ENCODE measurements at places on chromosomes 6 and 20.

DNA sequence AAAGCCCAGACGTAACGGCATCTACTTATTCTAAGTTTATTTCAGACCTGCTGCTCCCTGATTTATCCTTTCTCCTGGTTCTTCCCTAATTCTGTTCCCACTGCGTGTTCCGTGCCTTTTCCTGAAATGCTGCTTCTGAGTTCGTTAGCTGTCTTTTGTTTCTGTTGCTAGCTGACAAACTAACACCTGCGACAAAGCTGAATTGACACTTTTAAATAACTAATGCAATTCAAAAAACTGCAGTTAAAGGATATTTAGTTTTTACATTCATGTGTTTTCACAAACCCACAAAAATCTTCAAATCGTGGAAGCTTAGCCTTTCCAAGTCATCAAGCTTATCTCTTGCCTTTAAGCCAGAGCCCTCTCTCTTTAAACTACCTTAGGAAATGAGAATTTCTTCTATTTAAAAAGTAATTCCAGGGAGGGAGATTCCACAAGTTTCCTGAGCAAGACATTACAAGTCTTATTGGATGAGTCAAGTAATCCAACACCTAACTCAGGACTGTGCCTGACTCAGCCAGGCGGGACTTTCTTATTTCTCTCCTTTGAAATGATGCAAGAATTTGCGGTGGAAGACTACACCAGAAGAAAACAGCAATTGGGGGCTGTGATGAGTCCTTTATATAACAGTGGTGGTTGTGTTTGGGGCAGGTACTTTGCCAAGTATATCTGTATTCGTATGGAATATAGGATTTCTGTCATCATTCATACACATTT lies 6.3 kb downstream of the ADTRP start:
- no peak for DNase-seq

DNA sequence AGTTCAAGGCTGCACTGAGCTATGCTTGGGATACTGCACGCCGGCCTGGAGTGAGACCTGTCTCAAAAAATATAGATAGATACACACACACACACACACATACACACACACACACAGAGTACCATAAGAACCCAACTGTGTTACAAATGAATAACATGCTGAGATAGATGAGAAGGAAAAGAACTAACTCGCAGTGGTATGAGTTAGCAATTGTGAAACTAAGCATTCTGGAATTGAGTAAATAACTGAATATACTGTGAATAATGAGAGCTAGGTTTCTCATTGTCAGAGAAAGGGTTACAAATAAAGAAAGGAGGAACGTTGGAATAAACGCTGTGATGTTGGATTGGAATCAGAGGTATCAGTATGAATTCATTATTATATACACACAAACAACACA lies 14.6 kb upstream of the FAXC start:
- DNase-seq: no peak

GRCh38 chr6:169085466-169085865 lies 168.2 kb downstream of the THBS2 start:
- no peak for DNase-seq

- peak; percentile 86 for DNase-seq
These were observed at the start of gene RSPH3 for GRCh38 chr6:158999666-159000403. TSS of gene RSPH3 (minus strand) at chr6:159000202. CDS start at chr6:158999550, 652 bp downstream.

DNA sequence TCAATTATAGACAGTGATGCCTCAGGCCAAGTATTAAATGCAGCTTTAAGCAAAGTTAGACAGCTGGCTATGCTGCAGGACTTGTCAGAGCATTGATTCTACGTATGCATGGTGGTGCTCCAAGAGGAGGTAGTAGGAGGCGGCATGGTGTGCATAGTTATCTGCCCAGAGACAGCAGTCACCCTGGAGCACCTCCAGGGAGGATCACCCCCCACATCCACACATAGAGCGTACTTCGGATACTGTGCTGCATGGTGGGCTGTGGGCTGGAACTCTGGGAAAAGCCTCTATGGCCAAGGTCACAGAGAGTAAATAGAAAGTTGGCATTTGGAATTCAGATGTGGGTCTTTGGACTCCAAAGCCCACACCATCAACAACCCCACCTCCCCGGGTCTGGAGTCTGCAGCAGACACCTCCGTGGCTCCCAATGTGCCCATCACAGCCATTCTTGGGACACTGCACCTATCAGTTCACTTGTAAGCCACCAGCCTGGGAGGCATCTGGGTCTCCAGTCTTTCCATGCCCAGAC lies 64.5 kb upstream of the STX16 start:
- no peak for DNase-seq

DNA sequence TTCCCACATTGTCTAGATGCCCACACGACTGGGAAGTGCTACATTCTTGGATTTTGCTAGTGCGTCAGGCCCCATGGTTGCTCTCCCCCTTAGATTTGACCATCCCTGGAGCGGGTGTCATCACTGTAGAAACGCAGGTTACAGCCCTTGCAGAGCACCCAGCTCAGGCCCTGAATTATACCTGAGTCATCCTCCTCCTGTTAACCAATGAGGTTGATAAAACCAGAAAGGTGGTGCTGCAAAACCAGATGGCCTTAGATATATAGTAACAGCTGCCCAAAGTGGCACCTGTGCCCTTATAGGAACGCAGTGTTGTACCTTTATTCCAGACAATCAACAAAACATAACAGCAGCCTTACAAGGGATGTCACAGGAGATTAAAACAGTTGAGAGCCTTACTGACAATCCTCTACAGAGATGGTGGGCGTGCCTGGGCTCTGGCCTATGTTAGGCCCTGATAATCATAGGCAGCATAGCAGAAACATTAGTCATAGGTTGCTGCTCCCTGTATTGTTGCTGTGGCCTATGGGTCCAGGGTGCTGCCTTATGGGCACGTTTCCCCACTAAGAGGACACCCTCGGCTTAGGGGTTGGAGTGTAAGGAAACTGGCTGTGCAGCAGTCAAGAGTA lies 33.6 kb upstream of the HSF2 start:
- no peak for DNase-seq

DNA sequence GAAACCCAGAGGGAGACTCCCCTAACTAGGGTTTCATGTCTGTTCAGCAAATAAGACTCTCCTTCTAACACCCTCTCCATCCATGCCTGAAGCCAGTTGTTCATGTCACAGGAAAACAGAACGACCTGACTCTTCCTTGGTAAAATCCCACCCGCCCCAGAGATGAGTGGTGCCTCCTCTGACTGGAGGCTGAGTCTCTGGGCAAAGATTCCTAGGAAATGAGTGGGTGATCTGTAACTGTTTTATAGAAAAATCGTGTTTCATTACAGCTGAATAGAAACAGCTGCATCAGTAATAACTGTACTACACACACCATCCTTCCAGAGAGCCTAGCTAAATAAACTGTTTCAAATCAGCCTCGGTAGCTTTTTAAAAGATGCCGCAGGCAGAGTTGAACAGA lies 37.4 kb upstream of the MRPS10 start:
- DNase-seq: no peak

- DNase-seq: no peak
These were observed 20.3 kb downstream of the ZMYND8 start for GRCh38 chr20:47336129-47336754.

- DNase-seq: no peak
These were observed 362.1 kb upstream of the AGPAT4 start for GRCh38 chr6:161635975-161636374.

- no peak for DNase-seq
These were observed 171.5 kb downstream of the CDKAL1 start for GRCh38 chr6:20705741-20706140.

DNA sequence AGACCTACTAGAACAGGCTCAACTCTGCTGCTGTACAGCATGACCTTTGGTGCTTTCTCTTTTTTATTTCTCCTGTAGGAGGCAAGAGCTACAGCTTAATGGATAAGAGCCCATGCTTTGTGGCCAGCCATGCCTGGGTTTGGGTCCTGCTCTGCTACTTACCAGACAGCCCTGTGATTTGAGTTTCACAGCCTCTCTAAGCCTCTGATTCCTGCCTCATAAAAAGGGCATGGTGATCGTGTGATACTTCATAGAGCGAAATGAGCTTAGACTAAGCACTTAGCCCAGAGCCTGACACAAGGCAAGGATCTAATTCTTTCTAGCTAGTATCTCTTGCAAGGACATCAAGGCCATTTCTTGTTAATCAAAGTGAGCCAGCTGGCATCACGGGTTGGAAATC lies 19.3 kb upstream of the PDE7B start:
- DNase-seq: no peak

- no peak for DNase-seq
These were observed 30.7 kb upstream of the COL10A1 start for GRCh38 chr6:116156405-116157326.
